ENCODE measurements at places on chromosomes 2 and 18. TPM values are rescaled to one million over a fixed set of nuclear protein-coding genes. Genes with fewer than 3 reads are reported as not detected.

DNA sequence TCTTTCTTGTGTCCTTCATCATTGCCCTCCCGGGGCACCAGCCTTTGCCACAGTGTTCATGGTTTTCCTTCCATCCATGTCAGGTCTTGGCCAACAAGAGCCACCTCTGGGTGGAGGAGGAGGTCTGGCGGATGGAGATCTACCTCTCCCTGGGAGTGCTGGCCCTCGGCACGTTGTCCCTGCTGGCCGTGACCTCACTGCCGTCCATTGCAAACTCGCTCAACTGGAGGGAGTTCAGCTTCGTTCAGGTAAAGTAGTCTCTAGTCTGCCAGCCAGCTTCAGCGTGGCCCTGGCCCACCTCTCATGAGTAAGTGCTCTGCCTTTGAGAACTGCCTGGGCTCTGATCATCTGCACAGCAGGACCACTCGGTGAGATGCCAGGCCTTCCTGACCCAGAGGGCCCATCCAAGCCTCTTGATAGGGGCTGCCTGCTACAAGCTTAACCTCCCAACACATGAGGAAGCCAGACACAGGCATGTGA is 31.0 kb downstream of the STEAP3 start:
- no peak for DNase-seq

- DNase-seq: no peak
These were observed 593.2 kb upstream of the ZNF804A start for GRCh38 chr2:184004948-184005672.

DNA sequence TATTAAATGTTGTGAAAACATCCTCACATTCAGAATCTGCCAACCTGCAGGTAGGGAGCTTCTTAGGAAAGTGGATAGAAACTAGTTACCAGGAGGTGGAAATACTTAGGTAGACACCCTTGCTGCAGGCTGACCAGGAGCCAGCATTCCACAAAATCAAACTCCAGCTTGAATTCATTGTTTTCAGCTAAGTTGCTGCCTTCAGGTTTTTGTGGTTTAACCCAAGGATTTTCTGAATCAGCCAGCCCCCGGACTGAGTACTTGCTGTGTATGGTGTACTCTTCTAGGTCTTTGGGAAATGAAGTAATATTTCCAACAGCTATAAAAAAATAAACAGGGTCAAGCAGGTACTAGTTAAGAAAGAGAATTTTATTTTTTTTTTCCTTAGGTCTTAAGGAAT is 192.1 kb upstream of the CHST9 start:
- no peak for DNase-seq

DNA sequence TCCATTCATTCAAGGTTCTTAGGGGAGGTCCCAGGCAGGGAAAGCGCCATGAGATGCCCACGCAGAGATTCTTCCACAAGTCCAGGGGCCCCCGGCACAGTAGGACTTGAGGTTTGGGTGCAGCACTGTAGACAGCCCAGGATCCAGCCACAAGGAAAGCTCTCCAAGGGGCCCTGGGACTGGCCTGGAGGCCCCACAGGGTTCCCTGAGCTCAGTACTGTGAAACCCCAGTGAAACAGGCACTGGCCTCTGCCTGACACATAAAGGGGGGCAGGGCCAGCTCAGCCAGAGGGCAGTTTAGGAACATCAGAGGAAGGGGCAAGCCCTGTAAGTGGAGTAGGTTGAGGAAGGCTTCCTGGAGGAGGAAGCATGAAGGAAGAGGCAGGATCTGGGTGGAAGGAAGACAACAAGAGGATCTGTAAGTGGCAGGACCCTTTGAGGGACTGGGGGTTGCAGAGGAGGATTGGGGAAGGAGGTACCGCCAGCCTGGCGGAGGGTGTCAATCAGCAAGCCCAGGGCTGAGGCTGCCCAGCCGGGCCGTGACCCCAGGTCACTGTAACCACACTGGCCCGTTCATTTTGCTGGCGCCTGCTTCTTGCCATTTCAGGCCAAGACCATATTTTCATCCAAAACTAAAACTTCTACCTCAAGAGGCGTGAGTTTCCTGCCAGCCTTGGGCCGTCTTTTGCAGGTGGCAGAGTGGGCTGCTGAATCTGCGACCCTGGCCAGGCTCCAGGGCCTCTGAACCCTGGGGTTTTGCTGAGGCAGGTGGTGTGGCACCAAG is 175.2 kb downstream of the SMAD7 start:
- no peak for DNase-seq

PLEK gene
- not detected for total RNA-seq

Data from neural crest cell (in vitro differentiated cells).